ENCODE measurements at places on chromosomes 3 and 15. TPM values are rescaled to one million over a fixed set of nuclear protein-coding genes. Genes with fewer than 3 reads are reported as not detected.
A peak's percentile ranks its signal among the peaks of the same experiment; 100 is the strongest.

DNA sequence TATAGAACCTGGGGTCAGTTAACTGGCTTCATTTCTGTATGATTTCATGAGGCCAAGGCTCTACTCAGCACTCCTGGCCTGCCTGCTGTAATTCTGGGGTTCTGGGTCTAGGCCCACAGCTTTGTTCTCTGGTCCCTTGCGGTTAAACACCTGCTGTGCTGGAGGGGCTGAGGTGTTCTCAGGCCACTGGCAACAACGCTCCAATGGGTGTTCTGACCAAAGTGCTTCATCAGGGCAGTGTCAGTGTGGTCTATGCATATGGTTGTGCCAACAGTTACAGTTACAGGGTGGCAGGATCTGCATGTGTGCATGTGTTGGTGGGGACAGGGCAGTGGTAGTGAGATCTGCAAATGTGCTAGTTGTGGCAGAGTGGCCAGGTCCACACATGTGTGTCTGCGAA, 64.1 kb upstream of the GMNC start:
- no peak for DNase-seq

DNA sequence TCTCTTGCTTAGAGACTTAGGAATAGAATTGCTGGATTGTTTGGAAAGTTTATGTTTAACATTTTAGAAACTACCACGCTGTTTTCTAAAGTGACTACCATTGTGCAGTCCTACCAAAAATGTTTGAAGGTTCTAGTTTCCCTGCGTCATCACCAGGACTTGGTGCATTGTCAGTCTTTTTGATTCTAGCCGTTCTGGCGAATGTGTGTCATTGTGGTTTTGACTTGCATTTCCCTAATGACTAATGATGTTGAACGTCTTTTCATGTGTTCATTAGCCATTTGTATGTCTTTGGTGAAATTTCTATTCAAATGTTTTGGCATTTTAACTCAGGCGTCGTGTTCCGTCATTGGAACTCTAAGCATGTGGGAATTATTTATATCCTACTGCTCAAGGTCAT, 58.0 kb downstream of the CHD2 start:
- no peak for DNase-seq

DNA sequence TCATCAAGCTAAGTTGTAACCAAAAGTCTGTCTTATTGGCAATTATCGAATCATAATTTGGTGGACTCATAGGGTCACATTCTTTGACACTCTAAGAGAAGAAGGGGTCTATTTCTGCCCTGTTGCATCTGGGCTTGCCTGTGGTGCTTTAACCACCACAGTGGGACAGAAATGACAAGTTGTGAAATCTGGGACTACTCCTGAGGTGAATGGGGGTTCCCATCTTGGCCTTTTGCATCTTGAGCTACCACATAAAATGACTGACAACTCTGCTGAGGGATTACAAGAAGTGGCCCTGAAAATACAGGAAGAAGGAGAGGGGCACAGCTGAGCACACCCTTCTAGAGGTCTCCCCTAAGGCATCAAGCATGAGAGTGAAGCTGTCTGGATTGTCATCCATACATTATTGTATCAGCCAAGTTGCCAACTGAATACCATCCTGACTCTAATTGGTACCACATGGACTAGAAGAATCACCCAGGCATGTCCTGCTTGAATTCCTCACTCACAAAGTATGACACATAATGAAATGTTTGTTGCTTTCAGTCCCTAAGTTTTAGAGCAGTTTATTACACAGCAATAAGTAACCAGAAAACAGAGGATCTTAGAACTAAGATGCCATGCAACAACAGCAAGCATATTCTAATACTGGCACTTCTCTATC, 306.5 kb downstream of the ROBO1 start:
- DNase-seq, result no peak

GRCh38 chr3:143847787-143848631, at the start of gene SLC9A9:
SLC9A9 (minus strand) TSS chr3:143848468; CDS start chr3:143848322, 146 bp downstream.
- DNase-seq, result peak; percentile 36

DNA sequence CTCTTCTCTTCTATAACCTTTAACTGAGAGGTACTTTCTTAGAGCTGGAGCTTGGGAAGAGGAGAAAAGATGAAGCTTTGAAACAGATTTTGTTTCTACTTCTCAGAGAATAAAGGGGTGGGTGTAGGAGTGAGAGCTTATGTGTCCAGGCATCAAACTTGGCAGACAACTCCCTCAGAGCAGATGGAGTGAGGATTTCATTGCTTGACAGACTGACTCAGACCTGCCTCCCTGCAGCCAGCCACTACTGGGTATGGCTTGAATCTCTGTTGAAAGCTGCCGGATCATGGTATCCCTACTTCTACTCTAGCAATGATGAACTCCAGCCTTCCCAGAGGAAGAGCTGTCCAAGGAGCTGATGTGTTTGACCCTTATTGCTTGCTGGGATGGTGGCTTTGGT, 36.7 kb downstream of the SYN2 start:
- no peak for DNase-seq

GRCh38 chr3:124574012-124574411, 156.2 kb upstream of the UMPS start:
- DNase-seq, result no peak

DNA sequence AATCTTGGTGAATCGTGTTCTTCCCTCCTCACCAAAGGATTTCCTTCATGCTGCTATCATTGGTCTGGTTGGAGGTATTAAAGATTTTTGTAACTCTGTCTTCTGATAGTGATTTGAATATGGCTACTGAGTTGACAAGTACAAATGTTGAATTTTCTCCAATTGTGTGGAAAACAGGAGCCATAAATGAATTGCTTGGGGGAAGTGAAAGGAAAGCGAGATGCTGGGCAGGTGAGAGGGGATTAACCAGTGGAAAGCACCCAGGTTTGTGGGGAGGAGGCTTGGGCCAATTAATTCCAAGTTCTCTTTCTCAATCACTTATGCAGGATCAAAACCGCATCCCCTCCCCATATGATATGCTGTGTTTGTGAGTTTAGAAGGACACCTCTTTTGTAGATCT, 372.5 kb downstream of the IL20RB start:
- no peak for DNase-seq

DNA sequence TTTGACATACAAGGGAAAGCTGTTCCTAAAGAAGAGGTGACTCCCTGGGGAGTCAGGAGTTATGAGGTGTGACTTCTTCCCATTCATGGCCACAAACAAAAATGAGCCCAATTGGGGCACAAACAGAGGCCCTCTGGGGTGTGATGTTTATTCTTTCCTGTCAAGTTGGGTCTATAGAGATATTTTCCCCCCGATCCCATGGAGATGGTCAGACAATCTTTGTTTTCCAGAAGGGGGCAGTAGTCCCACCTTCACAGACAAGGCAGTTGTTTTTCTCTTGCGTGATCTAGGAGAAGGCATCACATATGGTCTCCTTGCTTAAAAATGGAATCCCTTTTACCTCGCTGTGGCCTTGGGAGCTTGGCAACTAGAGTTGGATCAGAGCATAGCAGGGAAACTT, 110.3 kb downstream of the MFSD1 start:
- DNase-seq, result no peak

- no peak for DNase-seq
These were observed 143.6 kb upstream of the GRM7 start for GRCh38 chr3:6717026-6717943.

GRCh38 chr15:69949485-69949884, 148.2 kb downstream of the TLE3 start:
- no peak for DNase-seq

DNA sequence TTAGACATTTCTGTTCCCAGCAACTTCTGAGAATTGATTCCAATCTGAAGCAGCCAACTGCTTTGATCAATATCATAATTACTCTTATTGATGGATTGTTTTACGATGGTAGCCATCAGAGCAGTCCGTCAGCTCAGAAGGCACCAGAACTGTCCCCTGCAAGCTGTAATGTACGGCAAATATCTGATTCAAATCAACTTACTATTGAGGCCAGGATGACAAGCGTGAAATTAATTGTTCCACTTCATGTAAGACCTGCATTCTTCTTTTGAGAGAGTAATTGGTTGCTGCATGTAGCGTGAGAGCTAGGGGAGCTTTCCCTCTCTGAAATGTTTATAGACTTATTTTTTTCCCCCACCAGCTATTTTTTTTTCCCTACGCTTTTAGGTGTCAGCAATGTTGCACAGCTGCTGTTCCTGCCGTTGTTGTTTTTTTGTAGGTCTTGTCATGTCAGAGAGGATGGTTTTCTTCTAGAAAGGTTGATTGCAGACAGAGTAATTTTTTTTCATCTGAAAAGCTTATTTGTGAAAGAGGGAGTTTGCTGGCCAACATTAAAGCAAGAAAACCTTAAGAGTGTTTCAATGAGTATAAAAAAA, 134.9 kb downstream of the CACNA2D3 start:
- no peak for DNase-seq

- no peak for DNase-seq
These were observed 109.9 kb downstream of the SCAPER start for GRCh38 chr15:76795217-76795616.

- no peak for DNase-seq
These were observed 2.4 kb downstream of the RPL39L start for GRCh38 chr3:187136936-187137335.

GRCh38 chr3:129587566-129588210, 18.8 kb downstream of the PLXND1 start:
- no peak for DNase-seq

DNA sequence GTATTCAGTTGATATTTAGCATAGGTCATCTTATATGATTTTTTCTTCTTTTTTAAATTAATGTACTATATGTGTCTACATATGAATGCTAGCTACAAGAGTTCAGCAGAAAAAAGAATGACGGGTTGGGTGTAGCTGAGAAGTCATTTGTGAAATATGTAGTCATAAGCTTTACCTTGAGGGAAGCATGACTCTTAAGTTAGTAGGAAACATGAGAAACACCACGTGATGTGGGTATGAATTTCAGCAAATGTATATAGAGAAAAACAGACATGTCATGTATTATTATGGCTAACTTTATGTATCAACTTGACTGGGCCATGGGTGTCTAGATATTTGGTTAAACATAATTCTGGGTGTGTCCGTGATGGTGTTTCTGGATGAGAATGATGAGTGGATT, 125.0 kb downstream of the RAP2B start:
- DNase-seq, result no peak

GRCh38 chr3:154243353-154243752, 80.9 kb downstream of the DHX36 start:
- DNase-seq, result no peak

DNA sequence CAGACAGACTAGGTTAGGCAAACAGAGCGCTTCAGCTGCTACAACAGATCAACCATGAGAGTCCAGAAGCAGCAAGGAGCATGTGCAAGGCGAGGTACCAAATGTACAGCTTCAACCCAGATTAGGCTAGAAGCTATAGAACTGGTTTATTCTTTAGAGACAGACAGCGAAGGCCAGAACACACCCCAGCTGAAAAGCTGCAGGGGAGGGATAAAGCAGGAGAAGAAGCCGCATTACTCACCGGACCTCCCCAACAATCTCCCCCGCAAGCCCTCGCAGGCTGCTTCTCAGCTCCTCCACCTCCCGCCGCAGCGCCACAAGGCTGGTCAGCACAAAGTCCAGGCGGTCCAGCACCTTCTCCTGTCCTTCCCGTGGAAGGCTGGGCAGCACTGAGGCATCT, 3.3 kb downstream of the RMDN3 start:
- DNase-seq, result no peak

DNA sequence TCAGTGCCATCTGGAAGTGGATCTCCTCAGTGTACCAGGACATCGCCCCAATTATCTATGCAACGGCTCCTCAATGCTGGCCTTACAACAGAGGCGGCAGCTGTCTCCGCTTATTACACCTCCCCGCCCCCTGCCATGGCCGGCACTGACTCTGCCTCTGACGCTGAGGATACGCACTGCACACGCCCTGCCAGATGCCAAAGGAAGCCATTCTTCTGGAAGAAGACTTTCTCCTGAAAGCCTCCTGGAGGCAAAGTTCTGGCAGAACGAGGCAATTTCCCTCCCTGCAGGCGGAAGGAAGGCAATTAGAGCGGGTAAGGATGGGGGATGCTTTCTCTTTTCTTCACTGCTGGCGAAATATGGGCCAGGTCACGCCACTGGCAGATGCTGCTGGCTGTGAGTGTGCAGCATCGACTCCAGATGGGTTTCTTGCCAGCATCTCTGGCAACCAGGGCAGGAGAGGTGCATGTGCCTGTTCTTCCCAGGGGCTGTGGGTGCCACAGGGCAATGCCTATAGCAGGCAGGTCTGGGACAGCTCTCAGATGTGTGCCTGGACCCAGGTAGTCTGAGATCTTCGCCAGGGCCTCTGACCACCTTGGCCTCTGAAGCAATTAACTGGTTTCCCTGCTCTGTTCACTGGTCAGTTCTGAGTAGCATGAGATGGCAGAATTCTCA, 62.2 kb upstream of the MRPS22 start:
- no peak for DNase-seq

GRCh38 chr3:44309500-44309899, 29.1 kb upstream of the TCAIM start:
- no peak for DNase-seq

GRCh38 chr3:48687220-48687678, 1.5 kb upstream of the NCKIPSD start:
- no peak for DNase-seq

GRCh38 chr3:30655187-30655812, 48.9 kb downstream of the TGFBR2 start:
- DNase-seq, result no peak

GRCh38 chr3:154956815-154957214, 123.3 kb upstream of the MME start:
- no peak for DNase-seq

DNA sequence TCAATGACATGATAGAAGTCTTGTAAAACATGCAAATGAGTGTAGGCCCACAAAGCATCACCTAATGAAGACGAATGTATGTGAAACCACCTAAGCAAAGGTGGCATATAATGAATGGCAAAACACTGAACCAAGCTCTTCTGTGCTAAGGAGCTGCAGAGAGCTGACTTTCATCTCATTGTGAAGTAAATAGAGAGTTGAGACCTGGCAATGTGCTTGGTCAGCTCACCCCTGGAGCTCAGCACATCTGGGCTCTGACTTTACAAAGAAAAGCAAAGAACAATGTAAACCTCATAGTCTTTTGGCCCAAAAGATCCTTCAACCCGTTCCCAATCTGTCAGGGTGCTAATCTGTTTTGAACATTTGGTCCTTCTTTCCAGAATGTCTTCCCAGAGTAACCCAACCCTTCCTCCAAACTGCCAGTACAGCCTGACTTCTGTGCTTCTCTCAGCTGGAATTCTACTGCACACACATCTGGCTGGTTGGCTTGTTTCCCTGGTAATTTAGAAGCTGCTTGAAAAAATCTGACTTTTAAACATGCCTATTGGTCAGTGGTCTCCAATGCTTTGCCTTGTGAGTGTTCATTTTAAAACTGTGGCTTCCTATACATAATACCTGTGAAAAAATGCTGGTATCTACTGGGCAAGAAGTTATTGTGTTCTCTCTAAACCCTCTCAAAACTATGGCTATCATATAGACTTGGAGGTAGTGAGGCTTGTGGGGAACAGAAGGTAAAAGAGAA, 101.7 kb downstream of the CD200R1L start:
- no peak for DNase-seq

GRCh38 chr15:89395996-89396395, 61.4 kb upstream of the POLG start:
- no peak for DNase-seq

- DNase-seq, result no peak
These were observed 73.8 kb upstream of the P3H2 start for GRCh38 chr3:190194506-190194905.

Gene SEMA5B
- 4.9 TPM for total RNA-seq

Gene DZIP1L
- total RNA-seq, result 4.6 TPM

Gene SRGAP3
- 6.8 TPM for total RNA-seq

Gene BCHE
- total RNA-seq, result 11.4 TPM

Gene DNAH12
- total RNA-seq, result not detected

Gene ZNF620
- 3.1 TPM for total RNA-seq

Gene LSMEM2
- 5.3 TPM for total RNA-seq

Gene ANKRD34C
- total RNA-seq, result not detected

Gene PLA2G4D
- not detected for total RNA-seq

Gene PIGZ
- total RNA-seq, result 3.4 TPM

Gene PGBD4
- 2.8 TPM for total RNA-seq

Gene SLC9C1
- 0.51 TPM for total RNA-seq

Data from right cardiac atrium (tissue), 5 donors.